ENCODE measurements at places on chromosomes 11 and 22.
A peak's percentile ranks its signal among the peaks of the same experiment; 100 is the strongest.

DNA sequence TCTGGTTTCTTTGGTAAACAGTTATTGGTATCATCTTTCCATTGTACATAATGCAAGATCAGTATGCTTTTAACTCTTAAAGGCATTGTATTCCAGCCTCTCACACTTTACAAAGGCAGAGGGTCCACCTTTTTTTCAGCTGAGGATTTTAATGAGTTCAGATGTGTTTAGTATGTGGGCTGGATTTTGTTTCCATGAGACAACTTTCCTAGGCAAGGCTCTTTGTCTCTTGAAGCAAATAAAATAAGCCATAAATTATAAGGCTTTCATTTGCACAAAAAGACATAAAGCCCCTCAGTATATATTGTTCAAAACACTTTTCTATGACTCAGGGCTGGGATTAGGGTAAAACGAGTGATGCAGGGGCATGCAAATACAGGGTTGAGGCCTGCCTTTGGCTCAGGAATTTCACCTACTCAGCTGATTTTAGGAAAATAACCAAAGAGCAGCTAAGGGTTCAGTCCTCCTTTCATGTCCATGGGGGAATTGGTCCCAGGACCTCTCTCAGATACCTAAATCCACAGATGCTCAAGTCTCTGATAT is 7.6 kb downstream of the MMP20 start:
- DNase-seq, result no peak

DNA sequence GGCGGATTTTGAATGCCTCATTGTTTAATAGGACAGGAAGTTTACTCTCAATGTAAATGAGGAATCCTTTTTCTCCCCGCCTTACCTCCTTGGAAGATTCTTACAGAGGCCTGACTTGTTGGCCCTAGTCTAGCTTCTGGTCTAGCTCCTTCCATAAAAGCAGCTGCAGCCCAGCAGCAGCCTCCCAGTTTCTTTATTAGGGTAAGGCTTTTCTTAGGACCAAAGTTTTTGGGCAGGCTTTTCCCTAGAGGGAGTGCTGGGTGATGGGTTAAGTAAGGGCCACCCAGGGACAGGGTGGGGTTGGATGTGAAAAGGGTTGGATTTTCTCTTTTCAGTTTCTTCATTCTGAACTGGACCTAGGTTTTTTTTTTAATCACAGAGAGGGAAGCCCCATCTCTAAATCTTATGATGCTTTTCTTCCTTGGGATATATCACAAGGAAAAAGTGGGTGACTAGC is 49.7 kb downstream of the LIF start:
- DNase-seq, result no peak

- DNase-seq, result peak; percentile 8
Measured at GRCh38 chr11:85118151-85118550, 509.0 kb downstream of the DLG2 start.

GRCh38 chr11:102666331-102666957 is 39.1 kb downstream of the MMP27 start:
- peak; percentile 52 for DNase-seq
